ENCODE measurements at places on chromosomes 7 and 10. TPM values are rescaled to one million over a fixed set of nuclear protein-coding genes. Genes with fewer than 3 reads are reported as not detected.

PRKAR2B gene
- polyA plus RNA-seq, result 1.1 TPM

KLF14 gene
- polyA plus RNA-seq, result 0.11 TPM

CRHR2 gene
- polyA plus RNA-seq, result not detected

METTL2B gene
- polyA plus RNA-seq, result 21.7 TPM

AS3MT gene
- polyA plus RNA-seq, result not detected

ANKRD61 gene
- polyA plus RNA-seq, result 0.24 TPM

ENKUR gene
- 2.7 TPM for polyA plus RNA-seq

TLX1 gene
- polyA plus RNA-seq, result not detected

PTPRE gene
- polyA plus RNA-seq, result 11.2 TPM

NOM1 gene
- 9.4 TPM for polyA plus RNA-seq

GNAI1 gene
- polyA plus RNA-seq, result 0.10 TPM

FEZF1 gene
- polyA plus RNA-seq, result not detected

AHR gene
- 5.8 TPM for polyA plus RNA-seq

ZNF117 gene
- polyA plus RNA-seq, result 2.4 TPM

EPHA1 gene
- polyA plus RNA-seq, result 0.80 TPM

TMEM270 gene
- polyA plus RNA-seq, result not detected

TMEM140 gene
- polyA plus RNA-seq, result 34.7 TPM

POLL gene
- 16.5 TPM for polyA plus RNA-seq

VIPR2 gene
- not detected for polyA plus RNA-seq

MSMB gene
- not detected for polyA plus RNA-seq

TMEM229A gene
- polyA plus RNA-seq, result not detected

SRGN gene
- polyA plus RNA-seq, result 65.1 TPM

MNX1 gene
- polyA plus RNA-seq, result not detected

DNAH11 gene
- polyA plus RNA-seq, result not detected

NPFFR1 gene
- polyA plus RNA-seq, result not detected

OR13A1 gene
- 0.55 TPM for polyA plus RNA-seq

COL1A2 gene
- not detected for polyA plus RNA-seq

ZYX gene
- 51.3 TPM for polyA plus RNA-seq

PUS7 gene
- 5.9 TPM for polyA plus RNA-seq

ESYT2 gene
- 13.2 TPM for polyA plus RNA-seq

OR6V1 gene
- polyA plus RNA-seq, result not detected

NUTM2D gene
- polyA plus RNA-seq, result 0.19 TPM
